ENCODE measurements at places on chromosomes 1 and 21.

DNA sequence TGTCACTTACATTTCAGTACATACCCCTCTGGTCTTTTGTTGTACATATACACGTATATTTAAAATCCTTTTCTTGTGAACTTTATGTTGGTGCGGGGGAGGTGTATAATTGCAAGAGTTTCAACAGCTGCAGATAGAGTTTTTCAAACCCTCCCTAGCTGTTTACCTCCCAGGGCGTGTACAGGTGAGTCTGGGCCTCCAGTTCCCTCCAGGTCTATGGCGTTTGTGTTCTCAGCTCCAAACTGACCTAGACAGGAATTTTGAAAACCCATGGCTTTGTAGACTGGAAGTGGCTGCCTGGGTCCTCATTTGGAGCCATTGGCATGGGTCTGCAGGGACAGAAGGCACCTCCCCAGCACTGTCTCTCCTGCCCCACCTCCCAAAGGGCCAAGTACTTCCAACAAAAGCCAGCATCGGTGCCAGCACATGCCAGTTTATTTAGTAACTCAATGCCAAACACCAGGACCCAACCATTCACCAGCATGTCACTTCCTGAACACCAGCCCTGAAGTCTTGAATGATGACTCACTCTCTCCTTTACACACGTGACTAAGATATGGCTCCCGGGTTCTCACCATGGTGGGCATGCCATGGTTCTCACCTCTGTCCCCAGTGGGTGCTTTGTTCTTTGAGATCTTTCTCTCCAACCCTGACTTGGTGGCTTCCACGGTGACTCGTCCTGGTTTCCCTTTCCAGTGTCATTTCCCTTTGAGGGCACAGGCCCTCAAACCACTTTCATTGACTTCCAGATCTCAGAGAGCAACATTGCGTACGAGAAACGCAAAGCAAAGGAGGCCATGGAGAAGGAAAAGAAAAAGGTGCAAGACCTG is 57.3 kb upstream of the EFHD2 start:
- DNase-seq, result peak; percentile 53

DNA sequence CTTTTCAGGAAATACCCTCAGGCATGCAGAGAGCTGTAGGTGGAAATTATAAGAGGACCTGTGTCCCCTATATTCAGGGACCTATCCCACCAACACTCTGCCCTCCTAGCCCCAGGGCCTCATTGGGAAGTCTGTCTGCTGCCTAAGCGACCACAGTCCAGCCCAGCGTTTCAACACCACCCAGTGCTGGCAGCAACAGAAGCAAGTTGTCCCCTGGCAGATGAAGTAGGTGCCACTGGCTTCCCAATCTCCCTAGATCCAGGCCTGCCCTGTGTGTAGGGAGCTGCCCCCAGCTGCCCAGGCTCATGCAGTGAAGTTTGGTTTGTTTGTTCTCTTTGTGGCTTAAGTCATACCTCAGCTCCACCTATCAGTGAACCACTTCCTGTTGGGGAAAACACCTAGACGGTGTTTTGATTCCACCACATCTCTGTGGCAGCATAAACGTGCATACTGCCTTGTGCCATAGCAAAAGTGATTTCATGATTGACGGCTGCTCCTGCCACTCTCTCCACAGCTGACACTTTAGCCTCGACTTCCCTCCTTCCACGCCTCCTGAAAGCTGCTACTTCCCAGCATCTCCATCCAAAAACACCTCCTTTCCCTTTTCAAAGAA is 8.1 kb upstream of the LEFTY1 start:
- no peak for DNase-seq

DNA sequence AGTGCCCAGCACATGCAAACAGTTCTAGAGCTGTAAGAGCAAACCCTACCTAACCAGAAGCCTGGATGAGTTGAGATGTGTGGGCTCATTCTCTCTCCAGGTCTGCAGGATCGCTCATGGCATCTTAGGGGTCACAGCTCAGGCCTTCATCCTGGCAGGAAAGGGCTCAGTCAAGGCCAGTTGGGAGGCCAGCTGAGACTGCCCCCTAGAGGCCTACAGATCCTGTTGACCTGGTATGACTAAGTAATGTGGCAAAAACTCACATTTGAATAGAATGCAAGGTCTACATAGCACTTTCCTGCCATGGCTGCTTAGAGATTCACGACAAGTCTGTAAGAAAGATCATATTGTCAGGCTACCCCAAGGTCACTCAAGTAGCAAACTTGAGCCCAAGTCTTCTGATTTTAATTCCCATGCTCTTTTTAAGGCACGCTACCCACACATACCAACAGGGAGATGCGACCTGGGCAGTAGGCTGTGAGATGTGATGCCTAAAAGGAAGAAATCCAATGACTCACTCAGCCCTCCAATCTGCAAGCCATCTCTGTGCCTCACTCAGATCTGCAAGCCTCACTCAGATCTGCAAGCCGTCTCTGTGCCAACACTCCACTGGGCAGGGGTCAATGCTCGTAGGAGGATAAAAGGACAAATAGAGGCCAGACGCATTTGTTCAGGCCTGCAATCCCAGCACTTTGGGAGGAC is 5.1 kb upstream of the CAPN8 start:
- peak; percentile 64 for DNase-seq

GRCh38 chr1:241716915-241717656 is 65.0 kb downstream of the WDR64 start:
- DNase-seq, result no peak

Measured in suppressor macrophage (primary cell).